Right kidney (tissue), 9 donors: ENCODE measurements at places on chromosomes 11 and 22.

- no peak for DNase-seq
Measured at GRCh38 chr11:109940816-109941215, 152.4 kb upstream of the ZC3H12C start.

DNA sequence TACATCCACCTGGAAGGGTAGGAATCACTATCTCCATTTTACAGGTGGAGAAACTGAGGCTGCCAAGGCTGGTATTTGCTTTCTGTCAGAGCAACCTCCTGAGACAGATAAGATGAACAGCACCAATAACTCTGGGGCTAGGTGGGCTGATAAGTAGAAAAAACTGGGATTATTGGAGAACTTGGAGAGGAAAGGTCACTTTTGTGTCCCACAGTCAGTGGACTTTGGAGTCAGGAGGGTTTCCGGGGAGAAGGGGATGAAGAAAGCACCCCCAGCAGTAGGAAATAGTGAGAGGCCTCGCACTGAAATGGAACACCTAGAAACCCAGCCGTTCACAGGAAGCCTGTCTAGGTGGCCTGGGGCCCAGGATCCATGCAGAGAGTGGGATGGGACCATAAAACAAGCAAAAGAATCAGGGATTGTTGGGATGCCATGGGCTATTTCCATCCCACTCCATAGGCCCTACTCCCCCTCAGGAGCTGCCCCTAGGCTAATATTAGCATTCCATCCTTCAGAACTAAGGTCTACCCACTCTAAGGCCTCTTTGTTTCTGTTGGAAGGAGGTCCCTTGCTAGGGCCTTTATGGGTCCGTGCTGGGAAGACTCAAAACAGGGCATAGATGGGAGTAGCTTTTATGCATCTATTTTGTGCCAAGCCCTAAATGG, 31.0 kb upstream of the FCHSD2 start:
- DNase-seq: no peak

DNA sequence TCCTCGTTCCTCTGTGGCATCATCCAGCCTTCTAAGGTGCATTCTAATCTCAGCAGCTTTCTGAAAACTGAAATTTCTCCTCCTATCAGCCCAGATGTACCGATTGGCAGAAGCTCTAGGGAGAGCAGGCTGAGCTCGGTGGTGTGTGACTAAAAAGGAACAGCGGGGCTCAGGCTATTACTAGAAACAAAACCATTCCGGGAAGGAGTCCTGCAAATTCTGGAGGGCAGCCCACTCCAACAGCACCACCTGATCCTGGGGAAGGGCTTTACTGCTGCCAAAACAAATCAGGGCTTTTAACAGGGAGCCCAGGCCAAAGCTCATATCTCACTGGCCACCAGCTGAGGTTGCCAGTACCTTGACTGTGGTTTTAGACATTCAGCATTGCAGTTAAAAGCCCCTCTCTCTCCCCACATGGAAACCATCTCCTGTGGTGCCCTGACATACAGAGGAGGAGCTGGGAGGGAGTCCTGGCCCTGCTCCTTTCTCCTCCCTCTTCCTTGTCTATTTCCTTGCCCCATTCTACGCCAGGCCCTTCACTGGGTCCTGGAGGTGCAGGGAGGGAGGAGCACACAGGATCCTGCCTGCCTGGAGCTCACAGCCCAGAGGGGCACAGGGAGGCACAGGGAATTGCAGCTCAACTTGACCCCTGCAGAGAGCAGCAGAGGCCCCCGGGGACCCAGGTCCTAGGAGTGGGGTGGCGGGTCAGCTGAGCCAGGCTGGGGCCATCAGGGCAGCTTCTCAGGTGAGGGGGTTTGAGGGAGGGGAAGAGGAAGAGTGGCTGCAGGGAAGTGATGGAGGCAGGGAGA, 889 bp downstream of the PLAAT4 start:
- DNase-seq: no peak

DNA sequence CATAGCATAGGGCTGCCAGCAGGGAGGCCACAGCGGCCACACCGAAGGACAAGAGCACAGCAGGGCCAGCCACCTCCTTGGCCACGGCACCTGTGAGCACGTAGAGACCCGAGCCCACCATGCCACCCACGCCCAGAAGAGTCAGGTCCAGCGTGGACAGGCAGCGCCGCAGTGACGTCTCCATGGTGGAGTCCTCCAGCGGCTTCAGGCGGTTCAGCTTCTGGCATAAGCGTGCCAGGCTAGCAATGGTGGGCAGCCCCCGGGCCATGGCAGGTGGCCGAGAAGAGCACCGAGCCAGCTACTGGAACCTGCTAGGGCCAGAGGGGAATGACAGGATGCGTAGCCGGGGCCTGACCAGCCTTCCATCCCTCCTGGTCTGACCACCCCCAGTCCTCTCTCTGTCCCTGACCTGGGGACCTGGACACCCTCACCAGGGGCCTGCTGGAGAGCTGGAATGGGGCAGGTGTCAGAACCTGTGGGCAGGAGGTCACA, 770 bp downstream of the SLC7A4 start:
- DNase-seq: no peak

- DNase-seq: peak; percentile 55
Measured at GRCh38 chr11:70140711-70141485, 62.2 kb upstream of the FADD start.

GRCh38 chr22:29230972-29231875, 25.5 kb downstream of the EMID1 start:
- DNase-seq: no peak

GRCh38 chr22:48894804-48895250, 932.8 kb downstream of the BRD1 start:
- DNase-seq: no peak

GRCh38 chr22:39231197-39231950, 13.4 kb downstream of the PDGFB start:
- no peak for DNase-seq

DNA sequence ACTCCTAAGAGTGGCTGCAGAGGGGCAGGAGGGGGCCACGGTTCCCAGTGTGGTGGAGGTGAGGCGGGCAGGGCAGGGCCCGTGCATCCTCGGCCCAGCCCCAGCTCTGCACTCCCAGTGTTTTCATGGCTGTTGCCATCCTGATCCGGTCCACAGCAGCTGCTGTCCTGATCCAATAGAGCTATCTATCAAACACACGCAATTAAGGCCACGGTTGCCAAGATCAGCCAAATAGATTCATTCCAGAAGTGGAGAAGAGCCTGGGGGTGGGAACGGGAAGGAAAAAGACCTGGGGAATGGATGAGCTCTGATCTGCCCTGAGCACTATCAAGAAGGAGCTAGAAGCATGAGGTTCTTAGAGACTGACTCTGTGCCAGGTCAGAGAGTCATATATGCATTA, 160.9 kb upstream of the SYT13 start:
- DNase-seq: no peak

- no peak for DNase-seq
Measured at GRCh38 chr11:85848006-85848405, 7.2 kb upstream of the CCDC83 start.
